HFF-Myc (cell line): ENCODE measurements at places on chromosomes 6 and 20.
A peak's percentile ranks its signal among the peaks of the same experiment; 100 is the strongest.

DNA sequence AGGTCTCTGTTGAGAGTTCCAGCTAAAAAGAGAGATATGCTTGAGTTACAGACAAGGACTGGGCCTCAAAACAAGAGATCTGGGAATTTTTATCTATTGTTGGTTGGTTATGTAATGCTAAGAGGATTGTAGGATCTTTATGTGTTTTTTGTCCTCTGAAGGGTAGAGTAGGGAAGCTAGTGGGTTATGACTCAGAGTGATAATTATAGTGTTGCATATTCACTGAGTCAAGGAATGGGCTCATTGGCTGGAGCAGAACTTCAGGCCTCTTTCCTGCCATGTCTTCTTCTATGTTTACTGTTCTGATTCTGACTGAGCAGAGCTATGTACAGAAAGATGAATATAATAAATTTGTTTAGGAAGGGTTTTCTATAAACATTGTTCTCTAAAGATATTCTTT is 66.1 kb upstream of the NOX3 start:
- no peak for DNase-seq

- no peak for DNase-seq
Observed at GRCh38 chr6:130076512-130076911, 58.1 kb downstream of the L3MBTL3 start.

GRCh38 chr6:76867182-76867581 is 596.1 kb downstream of the HTR1B start:
- DNase-seq = no peak

GRCh38 chr6:40753675-40754448 is 166.7 kb upstream of the LRFN2 start:
- DNase-seq = no peak

DNA sequence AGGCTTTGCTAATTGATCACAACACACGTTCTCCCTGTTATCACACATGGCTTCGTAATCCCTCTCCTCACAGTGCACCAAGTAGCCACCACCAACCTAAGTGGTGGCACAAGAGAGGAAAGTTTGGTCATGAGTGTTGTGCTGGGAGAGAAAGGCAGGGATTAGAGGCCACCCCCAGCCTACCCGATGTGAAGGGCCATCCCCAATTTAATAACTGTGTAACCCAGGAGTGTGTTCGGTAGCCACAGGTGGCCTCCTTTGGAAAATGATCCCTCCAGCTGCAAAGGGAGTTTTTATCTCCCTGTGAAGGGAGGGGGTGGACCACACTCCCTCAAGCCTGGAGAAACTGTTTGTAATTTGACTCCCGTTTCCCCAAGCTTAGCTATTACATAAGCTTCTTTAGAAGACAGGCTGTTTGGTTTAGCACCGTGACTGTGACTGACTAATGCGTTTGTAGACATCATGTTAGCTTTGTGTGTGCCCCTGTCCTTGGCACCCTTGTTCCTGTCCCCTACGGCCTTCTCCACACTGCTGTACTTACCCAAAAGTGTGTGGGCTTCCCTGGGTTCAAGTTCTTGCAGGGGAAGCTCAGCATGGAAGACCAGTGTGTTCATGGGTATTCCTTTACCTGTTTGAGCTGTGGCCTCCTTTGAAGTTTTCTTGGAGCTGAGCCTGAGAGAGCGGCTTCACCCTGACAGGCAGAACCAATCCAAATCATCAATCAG is 20.6 kb downstream of the PPP1R16B start:
- peak; percentile 19 for DNase-seq

DNA sequence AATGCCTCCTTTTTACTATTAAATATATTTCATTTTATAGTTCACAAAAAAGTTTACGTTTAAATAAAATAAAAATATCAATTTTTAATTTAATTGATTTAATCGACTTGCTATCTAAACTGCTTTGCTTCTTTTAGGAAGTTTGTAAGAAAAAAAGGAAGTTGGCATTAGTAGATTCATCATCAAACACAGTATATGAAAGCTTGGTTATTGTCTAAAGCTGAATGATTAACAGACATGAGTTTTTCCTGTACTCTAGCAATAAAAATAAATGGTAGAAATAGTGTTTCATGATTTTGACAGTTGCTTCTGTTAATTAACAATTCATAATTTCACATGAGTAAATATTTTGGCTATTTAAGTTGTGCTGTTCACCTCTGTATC is 1285.5 kb upstream of the GJE1 start:
- no peak for DNase-seq

DNA sequence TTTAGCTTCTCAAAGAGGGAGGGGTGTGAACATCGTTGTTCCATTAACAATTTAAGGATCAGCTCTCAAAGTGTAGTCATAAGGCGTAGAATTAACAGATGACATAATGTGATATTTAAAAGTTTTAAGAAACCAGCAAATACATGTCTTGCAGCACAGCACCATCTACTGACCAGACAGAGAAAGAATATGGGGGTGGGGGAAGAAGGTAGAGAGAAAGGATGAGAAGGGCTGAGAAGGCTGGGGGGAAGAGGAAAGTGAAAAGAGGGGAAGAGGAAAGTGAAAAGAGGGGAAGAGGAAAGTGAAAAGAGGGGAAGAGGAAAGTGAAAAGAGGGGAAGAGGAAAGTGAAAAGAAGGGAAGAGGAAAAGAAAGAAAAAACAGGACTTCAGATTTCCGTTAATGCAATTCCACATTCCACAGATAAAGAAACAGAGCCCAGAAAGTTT is 80.9 kb downstream of the HAO1 start:
- peak; percentile 38 for DNase-seq

GRCh38 chr6:43900916-43901732 is 131.1 kb downstream of the VEGFA start:
- no peak for DNase-seq

DNA sequence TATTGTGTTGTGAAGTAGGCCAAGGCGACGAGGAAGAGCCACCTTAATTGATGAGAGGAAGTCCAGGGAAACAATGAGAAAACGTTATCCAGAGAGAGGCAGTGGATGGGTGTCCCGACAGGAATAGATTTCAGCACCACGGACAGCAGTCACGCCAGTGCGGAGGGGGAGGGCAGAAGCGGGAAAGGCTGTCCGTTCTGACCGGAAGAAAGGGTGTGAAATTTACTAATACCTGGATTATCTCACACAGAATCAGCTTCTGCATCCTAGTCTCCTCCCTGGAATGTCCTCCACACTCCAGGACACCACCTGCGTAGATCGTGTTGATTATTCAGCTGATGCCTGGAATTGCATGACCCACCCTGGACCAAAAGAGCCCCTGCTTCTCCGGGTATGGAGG is 7.4 kb upstream of the BPIFA3 start:
- DNase-seq = peak; percentile 38

DNA sequence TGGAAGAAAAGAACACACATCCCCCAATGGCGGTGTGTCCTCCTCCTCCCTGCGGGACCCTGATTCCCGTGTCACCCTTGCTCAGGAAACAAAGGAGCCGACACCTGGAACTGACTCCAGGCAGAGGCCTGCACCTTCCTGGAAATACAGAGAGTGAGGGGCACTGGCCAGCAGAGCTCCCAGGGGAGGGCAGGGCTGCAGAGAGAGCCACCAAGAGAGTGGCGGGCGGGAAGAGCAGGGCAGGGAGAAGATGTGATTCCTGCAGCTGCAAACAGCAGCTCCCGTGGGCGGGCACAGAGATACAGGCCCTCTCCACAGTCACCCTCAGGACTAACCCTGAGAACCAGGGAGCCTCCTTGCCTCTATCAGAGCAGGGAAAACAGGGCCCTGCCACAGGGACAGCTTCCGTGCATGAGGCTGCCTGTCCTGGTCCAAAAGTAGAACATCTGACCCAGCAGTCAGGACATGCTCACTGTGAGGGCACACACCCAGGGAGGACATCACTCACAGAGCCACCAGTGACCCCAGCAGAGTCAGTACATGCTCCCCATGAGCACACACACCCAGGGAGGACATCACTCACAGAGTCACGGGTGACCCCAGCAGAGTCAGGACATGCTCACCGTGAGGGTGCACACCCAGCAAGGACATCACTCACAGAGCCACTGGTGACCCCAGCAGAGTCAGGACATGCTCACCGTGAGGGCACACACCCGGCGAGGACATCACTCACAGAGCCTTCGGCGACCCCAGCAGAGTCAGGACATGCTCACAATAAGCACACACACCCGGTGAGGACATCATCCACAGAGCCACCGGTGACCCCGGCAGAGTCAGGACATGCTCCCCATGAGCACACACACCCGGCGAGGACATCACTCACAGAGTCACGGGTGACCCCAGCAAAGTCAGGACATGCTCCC is 193.1 kb downstream of the DLL1 start:
- no peak for DNase-seq

- no peak for DNase-seq
Observed at GRCh38 chr6:140208286-140208685, 833.8 kb upstream of the CITED2 start.

DNA sequence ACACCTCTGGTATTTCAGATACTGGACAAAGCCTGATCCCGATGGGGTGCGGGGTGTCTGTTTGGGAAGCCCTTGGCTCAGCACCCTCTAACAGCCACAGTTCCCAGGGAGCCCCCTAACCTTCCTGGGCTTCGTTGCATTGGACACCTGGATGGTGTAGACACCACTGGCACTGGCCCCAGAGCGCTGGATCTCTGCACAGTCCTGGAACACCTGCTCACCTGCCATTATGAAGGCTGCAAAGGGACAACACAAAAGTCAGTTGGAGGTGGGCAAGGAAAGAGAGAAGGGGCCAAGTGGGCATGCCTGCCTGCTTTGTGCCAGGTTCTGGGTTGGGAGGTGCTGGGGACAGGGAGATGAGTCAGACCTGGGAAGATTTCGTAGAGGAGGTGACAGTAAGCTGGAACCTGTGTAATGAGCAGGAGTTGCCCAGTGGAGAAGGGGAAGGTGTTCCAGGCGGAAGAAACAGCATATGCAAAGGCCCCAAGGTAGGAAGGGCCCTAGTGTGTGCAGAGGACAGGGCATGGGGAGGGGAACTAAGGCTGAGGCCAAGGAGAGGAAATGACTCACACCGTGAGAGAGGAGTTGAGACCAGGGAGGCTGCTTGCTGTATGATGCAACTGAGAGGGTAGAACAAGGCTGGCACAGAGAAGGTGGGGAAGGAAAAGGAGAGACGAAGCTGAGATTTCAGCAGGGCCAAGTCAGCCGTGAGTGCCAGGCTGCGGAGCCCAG is 34.9 kb downstream of the ANGPT4 start:
- no peak for DNase-seq

DNA sequence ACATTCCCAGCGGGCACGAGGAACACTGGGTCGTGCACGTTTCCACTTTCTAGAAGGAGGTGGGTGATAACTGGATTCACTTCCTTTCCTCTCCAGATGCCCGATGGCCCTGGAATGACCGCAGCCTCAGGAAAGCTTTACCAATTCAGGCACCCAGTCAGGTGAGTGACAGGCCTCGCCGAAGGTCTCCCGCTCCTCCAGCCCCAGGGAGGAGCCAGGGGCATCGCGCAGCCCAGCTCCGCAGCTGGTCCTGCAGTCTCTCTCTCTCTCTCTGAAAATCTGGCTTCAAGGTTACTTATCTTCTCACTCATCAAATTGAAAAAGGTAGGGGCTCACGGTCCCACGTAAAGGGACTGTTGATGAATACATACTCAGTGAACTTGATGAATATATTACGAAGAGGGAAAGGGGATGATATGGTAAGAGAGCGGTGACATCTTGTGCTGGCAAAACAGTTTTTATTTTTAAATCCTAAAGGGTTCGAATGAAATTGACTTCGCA is 891 bp downstream of the RIPPLY2 start:
- DNase-seq = no peak

DNA sequence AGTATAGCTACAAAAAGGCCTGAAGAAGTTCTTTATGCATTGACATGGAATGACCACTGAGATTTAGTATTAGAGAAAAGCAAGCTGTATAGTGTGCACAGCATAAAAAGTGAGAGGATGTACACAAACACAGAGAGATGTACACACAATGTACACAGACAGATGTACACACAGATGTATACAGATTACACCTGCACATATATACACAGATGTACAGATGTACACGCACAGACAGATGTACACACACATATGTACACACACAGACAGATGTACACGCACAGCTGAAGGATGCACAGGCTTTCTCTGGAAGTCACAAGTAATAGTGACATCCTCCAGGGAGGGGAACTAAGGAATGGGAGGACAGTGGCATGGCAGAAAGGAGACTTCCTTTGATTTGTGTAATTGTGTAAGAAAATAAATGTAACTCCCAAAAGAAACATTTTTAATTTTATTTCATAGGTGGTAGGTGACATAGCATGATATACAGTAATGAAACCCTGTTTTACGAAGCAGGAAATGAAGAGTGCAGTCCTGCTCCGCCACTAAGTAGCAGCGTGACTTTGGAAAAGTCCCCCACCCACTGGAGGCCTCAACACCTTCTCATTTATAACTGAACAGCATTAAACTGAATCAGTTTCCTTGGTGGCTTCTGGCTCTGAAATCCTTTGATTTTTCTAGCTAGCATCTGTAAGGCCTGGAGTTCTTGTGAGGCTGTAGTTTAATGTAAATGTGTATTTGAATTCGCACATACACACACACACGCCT is 14.1 kb downstream of the NFATC2 start:
- DNase-seq = no peak

- DNase-seq = no peak
Observed at GRCh38 chr6:35049156-35049735, 91.9 kb downstream of the TCP11 start.

DNA sequence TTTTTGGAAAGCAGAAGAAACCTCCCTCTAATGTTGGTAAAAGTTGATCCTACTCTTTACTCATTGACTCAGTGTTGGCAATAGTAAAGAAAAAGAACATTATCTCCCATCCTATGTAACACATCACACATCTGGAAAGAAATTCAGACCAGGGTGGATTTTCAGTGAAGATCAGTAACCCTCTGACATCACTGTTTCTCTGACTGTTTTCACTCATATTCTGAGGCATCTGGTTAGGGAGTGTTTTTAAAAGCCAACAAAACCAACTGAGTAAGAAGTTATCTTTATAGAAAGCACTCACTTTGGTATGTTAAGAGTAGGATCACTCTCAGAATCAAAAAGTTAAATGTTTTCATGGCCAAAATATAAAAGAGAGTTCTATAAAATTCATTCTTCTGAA is 143.6 kb downstream of the DST start:
- no peak for DNase-seq

GRCh38 chr6:132495604-132496079 is 17.3 kb downstream of the STX7 start:
- no peak for DNase-seq

GRCh38 chr20:57682184-57683101 is 27.4 kb downstream of the PMEPA1 start:
- DNase-seq = no peak

- no peak for DNase-seq
Observed at GRCh38 chr6:108968325-108969316, 120.4 kb downstream of the ARMC2 start.

DNA sequence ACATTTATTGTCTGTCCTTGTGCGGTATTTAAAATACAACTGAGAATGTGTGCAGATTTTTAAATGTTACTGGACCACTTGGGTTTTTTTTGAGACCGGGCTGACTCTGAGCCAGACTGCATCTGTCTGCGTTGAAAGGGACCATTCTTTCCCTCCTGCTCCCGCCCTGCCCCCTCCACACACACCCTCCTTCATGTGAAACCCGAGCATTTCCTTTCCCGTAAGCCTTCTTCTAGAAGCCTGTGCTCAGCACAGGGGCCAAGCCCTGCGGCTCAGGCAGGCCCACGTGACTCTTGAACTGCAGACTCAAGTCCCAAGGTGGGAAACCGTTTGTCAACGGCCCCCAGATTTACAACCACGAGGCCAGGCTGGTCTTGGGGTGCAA is 82.7 kb upstream of the FOXC1 start:
- DNase-seq = no peak
